ENCODE measurements at places on chromosomes 13 and 19. TPM values are rescaled to one million over a fixed set of nuclear protein-coding genes. Genes with fewer than 3 reads are reported as not detected.

The TPRX2 gene
- not detected for total RNA-seq

The FGF14 gene
- total RNA-seq, result not detected

The PSG3 gene
- 0.09 TPM for total RNA-seq

The ZSCAN18 gene
- total RNA-seq, result 1.9 TPM

The IZUMO2 gene
- total RNA-seq, result not detected

Data from A549 treated with Hydrocortisone at 1 μM for 4 hours (cell line).